ENCODE measurements at places on chromosomes 16 and 17.
A peak's percentile ranks its signal among the peaks of the same experiment; 100 is the strongest.

DNA sequence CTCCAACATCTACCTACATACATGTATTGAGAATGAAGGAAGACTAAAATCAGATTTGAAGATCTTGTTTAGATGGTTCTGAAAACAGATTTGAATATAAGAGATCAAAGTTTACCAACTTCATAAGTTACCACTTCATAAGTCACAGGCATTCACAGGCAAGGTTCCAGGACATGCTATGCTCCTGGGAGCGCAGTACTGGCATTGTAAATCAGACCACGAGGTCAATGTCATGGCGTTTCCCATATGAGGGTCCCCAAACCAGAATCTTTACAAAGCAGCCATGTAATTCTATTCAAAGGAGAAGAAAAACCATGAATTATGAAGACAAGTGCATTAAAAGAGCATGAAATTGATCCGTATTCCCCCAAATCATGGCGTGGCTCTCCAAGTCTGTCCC is 3.0 kb downstream of the CDH11 start:
- peak; percentile 22 for DNase-seq

DNA sequence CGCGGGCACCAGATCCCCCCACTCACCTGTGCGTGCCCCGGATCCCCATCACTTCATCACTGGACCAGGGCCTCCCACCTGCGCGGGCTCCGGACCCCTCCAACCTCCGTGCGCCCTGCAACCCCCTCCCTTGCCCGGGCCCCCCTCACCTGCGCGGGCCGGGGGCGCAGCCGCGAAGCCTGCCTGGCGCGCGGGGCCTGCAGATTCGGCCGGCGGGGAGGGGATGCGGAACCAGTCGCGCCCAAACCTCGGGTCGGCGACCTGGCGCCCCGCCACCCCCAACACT is 202 bp downstream of the CEP131 start:
- DNase-seq, result no peak

GRCh38 chr17:6479622-6480302 is 35.5 kb downstream of the PIMREG start:
- peak; percentile 35 for DNase-seq

GRCh38 chr16:57564571-57565270 is 22.3 kb downstream of the ADGRG5 start:
- no peak for DNase-seq

DNA sequence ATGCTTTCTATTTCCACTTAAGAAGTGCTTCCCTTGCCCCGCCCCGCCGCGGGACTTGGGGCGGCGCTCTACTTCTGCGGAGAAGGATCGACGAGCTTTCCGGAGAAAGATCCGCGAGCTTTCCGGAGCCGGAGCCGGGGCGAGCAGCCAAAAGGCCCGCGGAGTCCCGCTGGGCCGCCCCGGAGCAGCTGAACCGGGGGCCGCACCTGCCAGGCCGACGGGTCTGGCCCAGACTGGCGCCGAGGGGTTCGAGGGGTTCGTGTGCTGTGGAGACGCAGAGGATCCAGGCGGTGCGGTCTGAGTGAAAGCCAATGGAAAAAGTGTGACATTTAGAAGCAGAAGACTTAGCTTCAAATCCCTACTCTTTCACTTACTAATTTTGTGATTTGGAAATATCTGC is 50.8 kb downstream of the TBC1D26 start:
- DNase-seq, result peak; percentile 18

- peak; percentile 67 for DNase-seq
Observed at GRCh38 chr17:21378553-21378952, 2.4 kb downstream of the KCNJ12 start.

DNA sequence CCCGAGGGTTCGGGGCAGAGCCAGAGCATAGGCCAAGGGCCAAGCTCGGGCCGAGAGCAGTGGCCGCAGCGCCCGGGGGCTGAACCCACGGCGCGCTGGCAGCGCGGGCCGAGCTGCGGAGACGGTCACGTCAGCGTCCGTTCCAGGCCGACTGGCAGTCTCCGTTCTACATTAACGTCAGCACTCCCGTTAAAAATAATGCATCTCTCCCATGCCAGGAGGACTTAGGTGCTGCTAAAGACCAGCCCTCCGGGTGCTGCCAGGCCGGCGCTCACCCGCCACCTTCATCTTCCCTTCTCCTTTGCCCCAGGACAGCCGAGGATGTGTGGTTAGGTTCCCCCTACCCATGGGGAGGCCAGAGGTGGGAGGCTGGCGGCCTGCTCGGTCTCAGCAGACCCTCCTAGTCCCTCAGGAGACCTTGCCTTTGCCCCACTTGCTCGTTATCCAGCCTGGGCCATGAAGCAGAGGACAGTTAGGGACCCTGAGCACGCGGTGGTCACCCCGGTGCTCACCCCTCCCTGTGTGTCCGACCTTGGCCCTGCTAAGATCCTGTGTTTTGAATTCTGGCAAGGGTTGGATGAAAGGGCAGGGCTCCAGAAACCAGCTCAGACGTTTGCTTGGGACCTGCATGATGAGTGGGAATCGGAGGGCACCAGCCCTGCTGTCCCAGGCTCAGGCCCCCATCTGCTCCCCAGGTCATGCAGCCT is 572 bp downstream of the MPG start:
- peak; percentile 58 for DNase-seq

GRCh38 chr17:64187093-64187895 is 57.4 kb upstream of the ERN1 start:
- no peak for DNase-seq

DNA sequence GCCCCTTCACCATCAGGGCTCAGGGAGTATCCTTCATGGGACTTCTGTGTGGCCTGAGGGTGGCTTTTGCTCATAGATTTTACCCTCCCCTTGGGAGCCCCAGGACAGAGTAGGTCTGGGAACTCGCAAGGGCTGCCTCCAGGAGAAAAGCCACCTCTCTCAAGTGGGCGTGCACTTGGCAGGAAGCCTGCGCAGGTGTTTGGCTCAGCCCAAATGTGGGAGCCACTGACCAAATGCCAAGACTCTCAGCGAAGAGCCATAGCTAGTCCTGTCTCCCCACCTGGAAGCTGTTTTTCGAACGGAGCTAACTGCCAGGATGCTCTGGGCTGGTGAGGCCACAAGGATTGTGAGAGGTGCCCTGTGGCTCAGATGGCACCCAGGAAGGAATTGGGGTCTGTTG is 2.0 kb upstream of the HSD17B2 start:
- no peak for DNase-seq

GRCh38 chr16:12942861-12943260 is 41.5 kb downstream of the SHISA9 start:
- no peak for DNase-seq

- DNase-seq, result no peak
Observed at GRCh38 chr17:59409336-59410048, 78.0 kb downstream of the YPEL2 start.

GRCh38 chr17:8846768-8847211 is 20.7 kb downstream of the PIK3R6 start:
- peak; percentile 22 for DNase-seq

DNA sequence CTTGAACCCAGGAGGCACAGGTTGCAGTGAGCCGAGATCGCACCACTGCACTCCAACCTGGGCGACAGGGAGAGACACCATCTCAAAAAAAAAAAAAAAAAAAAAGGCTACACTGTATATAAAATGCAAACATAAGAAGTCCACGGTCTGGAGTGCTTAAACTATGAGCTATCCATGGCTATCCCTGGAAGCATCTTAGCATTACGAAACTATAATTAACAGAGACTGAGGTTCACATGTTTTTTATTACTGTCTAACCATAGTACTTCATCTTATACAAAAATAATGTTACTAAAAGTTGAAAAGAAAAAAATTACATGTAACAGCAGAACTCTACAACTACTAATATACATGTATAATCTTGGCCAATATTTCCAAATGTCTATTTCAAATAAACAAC is 32.8 kb downstream of the HELZ start:
- DNase-seq, result no peak

Measured in cerebellar cortex (tissue), 1 donor.